ENCODE measurements at places on chromosomes 5 and 9.

GRCh38 chr5:66739951-66740350 is 143.8 kb downstream of the MAST4 start:
- DNase-seq, result peak; percentile 64

GRCh38 chr5:91312698-91313097 is 70.4 kb downstream of the ARRDC3 start:
- no peak for DNase-seq

DNA sequence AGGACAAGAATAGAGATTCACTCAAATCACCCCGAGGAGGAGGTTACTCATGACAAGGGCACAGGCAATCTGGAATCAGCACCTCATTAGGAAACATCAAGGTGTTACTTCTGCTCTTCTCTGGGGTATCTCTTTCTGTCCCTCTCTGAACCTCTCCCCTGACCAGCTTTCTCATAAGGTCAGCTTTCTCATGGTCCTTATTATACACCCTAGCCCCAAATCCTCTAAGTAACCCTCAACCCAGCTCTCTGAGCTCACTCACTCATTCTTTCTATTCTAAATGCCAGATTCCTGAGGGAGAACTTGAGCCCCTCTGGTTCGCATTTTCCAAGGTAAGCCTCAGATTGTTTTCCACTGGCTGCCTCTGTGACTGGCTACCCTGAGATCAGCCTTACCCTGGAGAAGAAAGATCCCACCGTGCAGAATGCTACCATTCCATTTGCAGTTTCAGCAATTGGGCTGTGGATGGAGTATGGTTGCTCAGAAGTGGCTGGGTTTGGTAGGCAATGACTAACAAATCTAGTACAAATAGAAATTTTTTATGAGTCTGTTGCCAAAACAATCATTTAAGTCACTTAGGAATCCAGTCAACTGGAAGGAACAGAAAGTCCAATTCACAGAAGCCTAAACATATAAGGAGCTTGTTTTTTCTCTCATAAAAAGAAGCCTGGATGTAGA is 9.0 kb upstream of the TIMD4 start:
- DNase-seq, result no peak

- DNase-seq, result peak; percentile 21
Observed at GRCh38 chr5:160787240-160787639, 64.8 kb downstream of the ATP10B start.

DNA sequence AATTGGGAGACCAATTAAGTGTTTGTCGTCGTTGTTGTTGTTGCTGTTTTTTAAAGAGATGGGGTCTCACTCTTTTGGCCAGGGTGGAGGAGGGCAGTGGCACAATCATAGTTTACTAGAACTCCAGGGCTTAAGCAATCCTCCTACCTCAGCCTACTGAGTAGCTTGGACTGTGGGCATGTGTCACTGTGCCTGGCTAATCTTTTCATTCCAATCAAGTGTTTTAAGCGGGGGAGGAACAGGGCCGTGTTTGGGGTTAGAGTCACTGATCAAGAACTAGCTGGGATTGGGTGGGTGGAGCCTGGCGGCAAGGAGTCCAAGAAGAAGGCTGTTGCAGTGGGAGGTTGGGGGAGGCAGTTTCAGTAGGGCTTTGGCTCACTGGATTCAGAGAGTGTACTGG is 13.8 kb downstream of the SNX30 start:
- DNase-seq, result peak; percentile 17

Measured in inflammatory macrophage treated with lipopolysaccharide for 4 hours (primary cell).